ENCODE measurements at places on chromosomes 4 and X.

DNA sequence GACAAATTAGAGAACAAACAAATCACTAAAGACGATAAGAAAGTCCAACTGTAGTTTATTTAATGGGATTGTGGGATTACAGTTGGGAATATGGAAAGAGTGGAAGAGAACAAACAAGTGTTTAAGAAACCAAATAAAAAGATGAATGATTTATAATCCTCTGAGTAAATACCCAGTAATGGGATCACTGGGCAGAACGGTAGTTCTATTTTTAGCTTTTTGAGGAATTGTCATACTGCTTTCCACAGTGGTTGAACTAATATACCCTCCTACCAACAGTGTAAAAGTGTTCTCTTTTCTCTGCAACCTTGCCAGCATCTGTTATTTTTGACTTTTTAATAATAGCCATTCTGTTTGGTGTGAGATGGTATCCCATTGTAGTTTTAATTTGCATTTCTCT, 15.0 kb downstream of the C4orf51 start:
- H3K4me1 ChIP-seq: no peaks in the 10 kb centered on the region
- H3K27me3 ChIP-seq: no peaks in the 10 kb centered on the region
- H3K36me3 ChIP-seq: no peaks in the 10 kb centered on the region
- DNase-seq: no peak

GRCh38 chrX:45368705-45369104, 168.0 kb upstream of the DIPK2B start:
- H3K27me3 ChIP-seq: no peaks in the 10 kb centered on the region
- H3K36me3 ChIP-seq: no peaks in the 10 kb centered on the region
- DNase-seq: no peak
- H3K4me1 ChIP-seq: no peaks in the 10 kb centered on the region

DNA sequence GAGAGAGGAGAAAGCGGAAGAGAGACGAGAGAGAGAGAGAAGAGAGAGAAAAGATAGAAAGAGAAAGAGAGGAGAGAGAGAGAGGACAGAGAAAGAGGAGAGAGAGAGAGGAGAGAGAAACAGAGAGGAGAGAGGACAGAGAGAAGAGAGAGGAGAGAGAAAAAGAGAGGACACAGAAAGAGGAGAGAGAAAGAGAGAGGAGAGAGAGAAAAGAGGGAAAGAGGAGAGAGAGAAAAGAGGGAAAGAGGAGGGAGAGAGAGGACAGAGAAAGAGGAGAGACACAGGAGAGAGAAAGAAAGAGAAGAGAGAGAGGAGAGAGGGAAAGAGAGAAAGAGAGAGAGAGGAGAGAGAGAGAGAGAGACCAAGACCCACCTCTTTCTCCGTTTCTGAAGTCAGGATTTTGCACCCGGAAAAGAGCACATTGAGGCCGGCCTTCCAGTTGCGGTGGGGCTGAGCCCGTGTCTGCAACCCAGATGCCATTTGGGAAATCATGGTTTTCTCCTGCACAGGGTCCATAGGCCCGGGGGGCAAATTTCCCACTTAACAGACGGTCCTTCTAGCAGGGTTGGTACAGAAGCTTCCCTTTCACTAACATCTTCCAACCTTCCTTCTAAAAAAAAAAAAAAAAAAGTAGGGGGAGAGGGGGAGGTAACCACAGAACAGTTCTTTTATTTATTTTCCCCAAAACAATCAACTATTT, 60.9 kb downstream of the CRLF2 start:
- H3K27me3 ChIP-seq: peaks cover 43% of the 10 kb centered on the region
- no peaks in the 10 kb centered on the region for H3K4me1 ChIP-seq
- no peak for DNase-seq

- DNase-seq: no peak
- no peak overlapping the region for H3K27ac ChIP-seq
- no peak overlapping the region for H3K4me3 ChIP-seq
- H3K27me3 ChIP-seq: no peaks in the 10 kb centered on the region
- no peaks in the 10 kb centered on the region for H3K36me3 ChIP-seq
These were observed 165.1 kb upstream of the POF1B start for GRCh38 chrX:85544609-85545008.

GRCh38 chrX:110374559-110374958, 15.9 kb downstream of the RTL9 start:
- H3K4me1 ChIP-seq: no peaks in the 10 kb centered on the region
- H3K27me3 ChIP-seq: no peaks in the 10 kb centered on the region
- H3K4me3 ChIP-seq: no peak overlapping the region
- H3K27ac ChIP-seq: no peak overlapping the region
- DNase-seq: no peak
- no peaks in the 10 kb centered on the region for H3K36me3 ChIP-seq

- H3K4me1 ChIP-seq: peaks cover 42% of the 10 kb centered on the region
- no peaks in the 10 kb centered on the region for H3K27me3 ChIP-seq
- H3K27ac ChIP-seq: no peak overlapping the region
- DNase-seq: no peak
These were observed 16.7 kb upstream of the S100P start for GRCh38 chr4:6676722-6677558.

- H3K27ac ChIP-seq: peak overlapping the region; percentile 70
- H3K4me3 ChIP-seq: no peak overlapping the region
- peaks cover 33% of the 10 kb centered on the region for H3K4me1 ChIP-seq
- H3K36me3 ChIP-seq: no peaks in the 10 kb centered on the region
These were observed 252.7 kb downstream of the SPRY1 start for GRCh38 chr4:123649250-123649644.

GRCh38 chrX:24282381-24283126, 31.3 kb downstream of the SUPT20HL2 start:
- peak overlapping the region; percentile 30 for H3K27ac ChIP-seq
- no peak overlapping the region for H3K4me3 ChIP-seq
- H3K27me3 ChIP-seq: no peaks in the 10 kb centered on the region

GRCh38 chr4:108170631-108171338, 2.1 kb upstream of the LEF1 start:
- peaks cover 53% of the 10 kb centered on the region for H3K4me1 ChIP-seq
- H3K36me3 ChIP-seq: no peaks in the 10 kb centered on the region
- H3K27ac ChIP-seq: no peak overlapping the region
- peaks cover 100% of the 10 kb centered on the region for H3K27me3 ChIP-seq
- no peak for DNase-seq
- H3K4me3 ChIP-seq: no peak overlapping the region

DNA sequence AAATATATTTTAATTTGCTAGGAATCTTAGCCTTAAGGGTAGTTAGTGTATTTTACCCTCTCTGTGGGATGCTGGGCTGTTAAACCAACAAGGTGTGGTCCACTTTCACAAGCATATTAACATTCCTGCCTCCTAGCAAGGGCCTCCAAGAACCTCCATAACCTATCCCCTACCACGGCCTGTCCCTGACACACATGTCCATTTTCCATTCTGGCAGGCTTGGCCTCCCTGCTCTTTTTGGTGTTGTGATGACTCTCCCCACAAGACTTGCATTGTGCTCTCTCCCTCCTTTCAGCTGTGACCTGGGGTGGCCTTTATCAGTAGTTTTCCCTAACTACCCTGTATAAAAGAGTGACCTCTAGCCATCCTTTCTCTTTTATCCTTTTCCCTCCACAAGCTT, 120.2 kb downstream of the KLHL8 start:
- H3K27ac ChIP-seq: no peak overlapping the region
- no peaks in the 10 kb centered on the region for H3K27me3 ChIP-seq
- no peak for DNase-seq
- peaks cover 6% of the 10 kb centered on the region for H3K36me3 ChIP-seq

GRCh38 chrX:332916-333610, 14.5 kb upstream of the GTPBP6 start:
- DNase-seq: peak; percentile 10
- no peak overlapping the region for H3K27ac ChIP-seq
- no peak overlapping the region for H3K4me3 ChIP-seq
- H3K27me3 ChIP-seq: peaks cover 19% of the 10 kb centered on the region
- peaks cover 16% of the 10 kb centered on the region for H3K4me1 ChIP-seq
- peaks cover 48% of the 10 kb centered on the region for H3K36me3 ChIP-seq

GRCh38 chr4:138894709-138895108, 120.9 kb upstream of the NOCT start:
- peaks cover 20% of the 10 kb centered on the region for H3K4me1 ChIP-seq
- no peaks in the 10 kb centered on the region for H3K36me3 ChIP-seq
- no peak for DNase-seq
- H3K4me3 ChIP-seq: no peak overlapping the region

GRCh38 chrX:142251680-142252079, 46.6 kb upstream of the MAGEC2 start:
- no peak overlapping the region for H3K4me3 ChIP-seq
- H3K27ac ChIP-seq: no peak overlapping the region
- no peaks in the 10 kb centered on the region for H3K4me1 ChIP-seq
- no peaks in the 10 kb centered on the region for H3K36me3 ChIP-seq
- no peaks in the 10 kb centered on the region for H3K27me3 ChIP-seq

DNA sequence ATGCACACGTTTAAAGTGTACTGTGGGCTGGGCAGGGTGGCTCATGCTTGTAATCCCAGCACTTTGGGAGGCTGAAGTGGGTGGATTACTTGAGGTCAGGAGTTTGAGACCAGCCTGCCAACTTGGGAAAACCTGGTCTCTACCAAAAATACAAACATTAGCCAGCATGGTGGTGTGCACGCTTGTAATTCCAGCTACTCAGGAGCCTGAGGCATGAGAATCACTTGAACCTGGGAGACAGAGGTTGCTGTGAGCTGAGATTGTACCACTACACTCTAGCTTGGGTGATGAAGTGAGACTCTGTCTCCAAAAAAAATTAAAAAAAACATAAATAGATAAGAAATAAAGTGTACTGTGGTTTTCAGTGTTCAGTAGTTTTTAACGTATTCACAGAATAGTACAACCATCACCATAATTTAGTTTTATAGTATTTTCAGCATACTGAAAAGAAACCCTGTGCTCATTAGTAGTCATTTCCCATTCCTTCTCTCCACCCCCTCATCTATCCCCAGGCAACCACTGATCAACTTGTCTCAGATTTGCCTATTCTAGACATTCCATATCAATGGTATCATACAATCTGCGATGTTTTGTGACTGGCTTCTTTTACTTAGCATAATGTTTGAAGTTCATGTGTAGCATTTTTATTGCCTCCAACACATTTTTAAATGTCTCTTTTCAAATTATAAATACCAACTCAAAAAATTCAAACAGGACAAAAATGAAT, 19.1 kb downstream of the SLAIN2 start:
- peaks cover 4% of the 10 kb centered on the region for H3K36me3 ChIP-seq
- no peak overlapping the region for H3K27ac ChIP-seq
- H3K4me3 ChIP-seq: no peak overlapping the region
- DNase-seq: no peak
- H3K4me1 ChIP-seq: peaks cover 45% of the 10 kb centered on the region
- H3K27me3 ChIP-seq: no peaks in the 10 kb centered on the region

GRCh38 chrX:45240301-45240700, 39.6 kb upstream of the DIPK2B start:
- no peak overlapping the region for H3K27ac ChIP-seq
- no peak overlapping the region for H3K4me3 ChIP-seq
- no peaks in the 10 kb centered on the region for H3K27me3 ChIP-seq

- H3K27me3 ChIP-seq: peaks cover 8% of the 10 kb centered on the region
- no peaks in the 10 kb centered on the region for H3K36me3 ChIP-seq
- peak within 1 kb of the TSS; percentile 44 for H3K27ac ChIP-seq
These were observed at the start of gene ZFP92 for GRCh38 chrX:153411255-153411987. TSS of gene ZFP92 (plus strand) at chrX:153411472. CDS start at chrX:153418323, 6,851 bp downstream.

GRCh38 chr4:149997881-149998421, 80.3 kb upstream of the DCLK2 start:
- no peak for DNase-seq
- no peaks in the 10 kb centered on the region for H3K36me3 ChIP-seq
- H3K4me1 ChIP-seq: no peaks in the 10 kb centered on the region
- no peaks in the 10 kb centered on the region for H3K27me3 ChIP-seq
- no peak overlapping the region for H3K27ac ChIP-seq

- H3K4me1 ChIP-seq: no peaks in the 10 kb centered on the region
- H3K36me3 ChIP-seq: no peaks in the 10 kb centered on the region
- peaks cover 66% of the 10 kb centered on the region for H3K27me3 ChIP-seq
- no peak for DNase-seq
- H3K4me3 ChIP-seq: no peak overlapping the region
These were observed 29.5 kb upstream of the GPR78 start for GRCh38 chr4:8550691-8551090.
